ENCODE measurements at places on chromosomes 7 and 10.

- H3K4me1 ChIP-seq = no peaks in the 10 kb centered on the region
- H3K36me3 ChIP-seq = no peaks in the 10 kb centered on the region
- DNase-seq = no peak
- no peak overlapping the region for H3K27ac ChIP-seq
- no peaks in the 10 kb centered on the region for H3K27me3 ChIP-seq
Measured at GRCh38 chr7:37924491-37925041, 4.1 kb downstream of the EPDR1 start.

DNA sequence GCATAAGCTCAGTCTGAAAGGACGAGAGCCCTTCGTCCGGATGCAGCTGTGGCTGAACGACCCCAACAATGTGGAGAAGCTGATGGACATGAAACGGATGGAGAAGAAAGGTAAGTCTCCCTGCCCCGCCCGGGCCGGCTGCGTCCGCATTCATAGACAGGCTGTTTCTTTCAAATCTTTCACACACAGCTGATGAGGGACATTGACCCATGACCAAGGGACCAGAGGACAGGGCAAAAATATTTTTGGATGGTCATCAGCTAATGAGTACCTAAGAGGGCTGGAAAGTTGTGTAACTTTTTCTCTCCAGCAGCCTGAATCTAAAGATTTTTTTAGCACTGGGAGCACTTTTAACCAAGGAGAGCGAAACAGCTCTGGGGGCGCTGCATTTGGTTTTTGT lies 52.5 kb upstream of the SH2B2 start:
- H3K36me3 ChIP-seq = no peaks in the 10 kb centered on the region
- no peaks in the 10 kb centered on the region for H3K27me3 ChIP-seq
- DNase-seq = no peak
- H3K4me1 ChIP-seq = no peaks in the 10 kb centered on the region

DNA sequence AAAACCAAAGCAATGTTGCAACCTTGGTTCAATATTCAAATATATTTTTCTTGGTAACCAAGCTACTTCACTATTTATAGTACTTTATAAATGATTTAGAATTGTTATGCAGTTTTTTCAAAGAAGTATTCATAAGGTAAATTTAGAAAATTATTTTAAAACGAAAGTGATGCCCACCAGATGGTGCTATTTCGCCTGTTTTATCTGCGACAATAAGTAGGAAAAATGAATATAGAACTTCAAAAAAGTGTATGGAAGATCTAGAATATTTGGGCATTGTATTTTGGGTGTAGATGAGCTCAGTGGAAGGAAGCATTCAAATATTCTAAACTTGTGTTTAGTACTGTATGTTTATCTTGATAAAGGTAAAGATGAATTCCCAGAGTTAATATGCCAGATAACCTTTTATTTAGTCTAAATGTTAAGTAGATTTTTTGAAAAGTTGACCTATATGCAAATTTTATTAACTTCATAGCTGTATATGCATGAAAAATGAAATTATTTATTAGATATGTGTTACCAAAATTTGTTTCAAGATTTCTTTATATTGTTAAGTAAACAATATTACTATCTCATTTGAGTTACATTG lies 93.2 kb downstream of the ADK start:
- DNase-seq = peak; percentile 84
- H3K27me3 ChIP-seq = no peaks in the 10 kb centered on the region
- H3K4me1 ChIP-seq = no peaks in the 10 kb centered on the region
- peaks cover 2% of the 10 kb centered on the region for H3K36me3 ChIP-seq
- no peak overlapping the region for H3K27ac ChIP-seq
- no peak overlapping the region for H3K4me3 ChIP-seq

DNA sequence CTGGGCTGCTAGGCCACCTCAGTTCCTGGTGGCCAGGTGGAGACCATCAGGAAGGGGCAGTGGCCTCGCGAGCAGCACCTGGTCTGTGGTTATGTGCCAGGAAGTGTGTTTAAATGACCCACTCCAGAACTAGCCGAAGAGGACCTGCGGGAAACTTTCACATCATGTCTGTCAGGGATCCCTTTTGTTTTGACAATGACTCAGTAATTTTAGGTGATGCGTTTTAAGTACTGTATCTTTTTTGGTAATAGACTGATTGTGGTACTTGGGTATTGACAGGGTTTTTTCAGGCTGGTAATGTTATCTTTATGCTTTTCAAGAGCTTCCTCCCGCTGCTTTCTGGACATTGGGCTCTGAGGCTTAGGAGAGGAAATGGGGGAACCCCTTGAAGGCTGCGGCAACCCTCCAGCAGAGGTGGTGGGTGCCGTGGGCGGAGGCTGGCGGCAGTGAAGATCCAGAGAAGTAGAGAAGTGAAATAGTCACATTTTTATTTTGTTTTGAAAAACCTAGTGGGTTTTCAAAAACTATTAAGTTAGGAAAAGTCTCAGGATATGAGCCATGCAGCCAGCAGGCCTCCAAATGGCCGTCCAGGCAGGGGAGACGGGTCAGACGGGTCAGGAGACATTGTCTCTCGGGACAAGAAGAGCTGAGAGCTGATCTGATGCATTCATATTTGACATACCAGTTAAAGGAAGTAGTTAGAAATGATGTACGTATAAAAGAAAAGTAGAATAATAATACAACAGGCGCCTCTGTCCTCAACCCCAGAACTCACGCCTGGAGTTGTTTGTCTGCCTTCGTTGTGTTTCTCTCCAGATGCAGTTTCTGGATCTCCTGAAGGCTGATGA lies 27.7 kb downstream of the PPP2R2D start:
- peaks cover 9% of the 10 kb centered on the region for H3K4me1 ChIP-seq
- no peaks in the 10 kb centered on the region for H3K27me3 ChIP-seq
- H3K36me3 ChIP-seq = no peaks in the 10 kb centered on the region
- DNase-seq = peak; percentile 51

GRCh38 chr10:98408799-98409198 lies 6.2 kb downstream of the PYROXD2 start:
- H3K36me3 ChIP-seq = peaks cover 11% of the 10 kb centered on the region
- peaks cover 26% of the 10 kb centered on the region for H3K4me1 ChIP-seq
- H3K27me3 ChIP-seq = no peaks in the 10 kb centered on the region
- no peak overlapping the region for H3K4me3 ChIP-seq
- H3K27ac ChIP-seq = no peak overlapping the region

- DNase-seq = no peak
- H3K4me1 ChIP-seq = no peaks in the 10 kb centered on the region
- H3K4me3 ChIP-seq = no peak overlapping the region
- H3K36me3 ChIP-seq = no peaks in the 10 kb centered on the region
- no peaks in the 10 kb centered on the region for H3K27me3 ChIP-seq
- H3K27ac ChIP-seq = no peak overlapping the region
Measured at GRCh38 chr7:20200361-20200760, 16.8 kb downstream of the MACC1 start.

DNA sequence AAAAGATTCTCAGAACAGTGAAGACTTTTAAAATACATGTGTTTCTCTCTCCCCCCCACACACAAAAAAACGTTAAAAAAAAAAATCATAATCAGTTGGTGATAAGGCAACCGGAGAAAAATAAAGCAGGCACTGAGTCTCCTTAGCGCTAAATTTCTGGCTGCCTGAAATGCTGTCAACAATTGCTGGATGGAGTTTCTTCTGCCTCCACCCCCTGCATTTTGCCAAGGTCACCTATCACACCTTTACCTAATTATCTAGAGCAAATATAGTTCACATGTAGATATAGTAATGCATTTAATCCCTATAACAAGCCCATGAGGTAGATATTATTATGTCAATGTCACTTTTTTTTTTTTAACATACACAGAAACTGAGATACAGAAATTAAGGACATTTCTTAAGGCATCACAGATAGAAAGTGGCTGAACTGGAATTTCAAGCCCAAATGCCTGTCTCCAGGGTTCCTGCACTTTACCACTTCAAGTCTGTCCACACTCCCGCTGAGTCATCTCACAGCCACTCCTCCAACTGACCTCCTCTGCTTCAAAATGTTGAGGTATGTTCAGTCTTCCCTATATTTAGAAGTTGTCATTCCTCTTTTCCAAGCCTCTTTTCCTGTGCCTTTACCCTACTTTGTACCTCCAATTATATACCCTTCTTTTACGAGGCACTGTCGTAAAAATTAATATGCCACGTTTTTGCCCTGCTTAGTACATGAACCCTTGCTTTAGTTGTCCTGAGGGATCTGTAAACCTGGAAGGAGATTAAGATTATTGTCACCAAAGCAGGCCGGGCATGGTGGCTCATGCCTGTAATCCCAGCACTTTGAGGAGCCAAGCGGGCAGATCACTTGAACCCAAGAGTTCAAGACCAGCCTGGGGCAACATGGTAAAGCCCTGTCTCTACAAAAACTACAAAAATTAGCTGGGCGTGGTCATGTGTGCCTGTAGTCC lies 72.8 kb upstream of the MPP7 start:
- H3K4me3 ChIP-seq = no peak overlapping the region
- no peaks in the 10 kb centered on the region for H3K36me3 ChIP-seq
- DNase-seq = peak; percentile 85
- H3K27ac ChIP-seq = no peak overlapping the region

DNA sequence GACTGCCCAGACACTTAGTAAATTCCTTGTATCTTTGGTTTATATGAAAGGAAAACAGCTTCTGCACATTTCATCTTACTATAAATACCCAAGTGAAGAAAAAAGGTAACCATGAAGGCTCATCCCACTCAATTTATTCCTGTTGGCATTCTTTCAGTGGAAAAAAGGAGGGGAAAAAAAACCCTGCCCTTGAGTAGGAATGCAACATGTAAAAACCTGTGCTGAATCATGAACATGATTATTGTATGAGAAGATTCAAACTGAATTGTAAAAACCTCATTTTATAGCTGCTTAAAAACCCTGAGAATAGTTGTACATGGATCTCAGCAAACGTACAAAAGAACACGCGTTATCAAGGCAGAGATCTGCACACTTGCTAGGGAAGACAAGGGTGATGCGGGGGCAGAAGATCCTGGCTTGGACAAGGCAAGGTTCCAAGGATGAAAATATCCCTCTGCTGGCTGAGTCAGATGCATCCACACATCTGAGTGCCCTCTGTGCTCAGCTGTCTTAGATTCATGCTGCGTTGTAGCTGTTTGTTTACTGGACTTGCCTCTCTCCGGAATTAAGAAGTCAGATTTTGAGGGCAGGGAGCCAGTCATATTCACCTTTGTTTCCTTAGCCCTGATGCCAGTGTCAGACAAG lies 658.2 kb downstream of the PARD3 start:
- H3K36me3 ChIP-seq = no peaks in the 10 kb centered on the region
- no peak overlapping the region for H3K27ac ChIP-seq
- peaks cover 11% of the 10 kb centered on the region for H3K4me1 ChIP-seq
- H3K4me3 ChIP-seq = no peak overlapping the region

DNA sequence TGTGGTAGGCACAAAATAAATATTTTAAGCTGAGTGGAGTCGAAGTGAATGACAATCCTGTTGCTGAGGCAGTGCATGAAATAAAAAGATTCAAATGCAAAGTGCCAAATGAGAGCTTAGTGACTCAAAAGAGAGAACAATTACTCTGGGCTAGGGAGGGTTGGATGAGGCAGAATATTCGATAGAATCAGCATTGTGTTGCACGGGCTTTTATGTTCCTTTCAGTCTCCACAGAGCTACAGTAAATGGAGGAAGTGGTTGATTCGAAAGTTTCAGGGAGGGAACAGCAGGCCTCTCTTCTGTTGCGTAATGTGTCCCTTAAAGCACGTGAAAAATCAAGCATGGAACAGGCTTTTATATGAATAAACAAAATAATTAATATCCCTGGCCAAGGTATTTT lies 599.3 kb upstream of the CELF2 start:
- no peak overlapping the region for H3K27ac ChIP-seq
- no peaks in the 10 kb centered on the region for H3K27me3 ChIP-seq

GRCh38 chr7:157152391-157152937 lies 13.7 kb downstream of the UBE3C start:
- H3K27ac ChIP-seq = no peak overlapping the region
- H3K4me3 ChIP-seq = no peak overlapping the region
- no peaks in the 10 kb centered on the region for H3K27me3 ChIP-seq
- no peaks in the 10 kb centered on the region for H3K4me1 ChIP-seq
- no peak for DNase-seq
- H3K36me3 ChIP-seq = no peaks in the 10 kb centered on the region

DNA sequence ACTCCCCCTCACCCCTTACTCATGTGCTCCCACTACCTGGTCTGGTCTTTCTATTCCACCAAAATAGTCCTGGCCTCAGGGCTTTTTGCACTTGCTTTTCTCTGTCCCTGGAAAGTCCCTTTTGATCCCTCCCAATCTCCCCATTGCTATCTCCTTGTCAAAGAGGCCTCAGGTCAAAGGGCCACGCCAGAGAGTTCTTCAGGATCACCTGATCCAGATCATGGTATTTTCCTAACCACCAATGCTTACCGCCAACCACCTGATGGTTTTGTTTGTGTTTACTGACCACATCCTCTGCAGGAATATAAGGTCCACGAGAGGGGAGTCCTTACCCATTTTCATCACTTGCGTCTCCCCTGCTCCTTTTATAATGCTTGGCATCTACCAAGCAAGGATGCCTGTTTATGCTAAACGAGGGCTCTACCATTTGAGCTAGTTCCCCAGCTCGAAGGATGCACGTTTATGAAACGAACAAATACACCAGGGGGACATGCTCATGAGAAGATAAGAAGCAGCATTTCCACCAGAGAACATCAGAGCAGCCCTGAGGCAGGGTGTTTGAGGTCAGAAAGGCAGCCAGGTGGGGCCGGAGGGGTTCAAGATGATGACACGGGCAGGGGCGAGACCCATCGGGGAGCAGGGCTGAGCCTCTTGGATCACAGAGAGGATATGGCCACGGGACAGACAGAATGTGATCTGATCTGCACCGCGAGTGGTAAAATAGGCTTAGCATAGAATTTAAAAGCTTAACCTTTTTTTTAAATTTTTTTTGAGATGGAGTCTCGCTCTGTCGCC lies 43.1 kb upstream of the FOXK1 start:
- no peaks in the 10 kb centered on the region for H3K4me1 ChIP-seq
- no peaks in the 10 kb centered on the region for H3K36me3 ChIP-seq
- no peak overlapping the region for H3K27ac ChIP-seq
- H3K27me3 ChIP-seq = no peaks in the 10 kb centered on the region
- H3K4me3 ChIP-seq = no peak overlapping the region
- no peak for DNase-seq

DNA sequence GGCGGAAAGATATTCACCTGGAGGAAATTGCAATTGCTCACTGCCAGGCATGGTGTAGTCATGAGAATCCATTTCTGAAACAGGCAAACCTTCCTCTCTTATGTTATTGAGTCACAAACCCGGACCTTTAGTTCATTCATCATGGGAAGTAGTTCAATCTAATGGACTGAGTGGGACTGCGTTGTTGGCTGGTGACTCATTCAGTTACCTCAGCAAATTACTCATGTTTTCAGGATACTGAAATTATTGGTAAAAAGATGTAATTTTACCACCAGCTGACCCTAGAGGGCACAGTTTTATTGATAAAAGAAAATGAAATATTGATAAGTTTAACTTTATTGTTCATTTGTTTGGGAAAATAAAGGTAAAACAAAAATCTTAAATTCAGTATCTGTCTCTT lies 1194.4 kb upstream of the SORCS1 start:
- H3K4me1 ChIP-seq = no peaks in the 10 kb centered on the region
- no peaks in the 10 kb centered on the region for H3K36me3 ChIP-seq
- DNase-seq = peak; percentile 76
- H3K27me3 ChIP-seq = no peaks in the 10 kb centered on the region
- H3K27ac ChIP-seq = no peak overlapping the region

GRCh38 chr10:33336582-33337325 lies 2.3 kb upstream of the NRP1 start:
- H3K27me3 ChIP-seq = no peaks in the 10 kb centered on the region
- peak; percentile 73 for DNase-seq
- H3K4me3 ChIP-seq = peak overlapping the region; percentile 77
- peak overlapping the region; percentile 90 for H3K27ac ChIP-seq
- no peaks in the 10 kb centered on the region for H3K36me3 ChIP-seq
